ENCODE measurements at places on chromosomes 16 and 17.

- no peak for DNase-seq
These were observed 302.9 kb upstream of the XYLT1 start for GRCh38 chr16:17773698-17774101.

- no peak for DNase-seq
These were observed 821 bp downstream of the C16orf86 start for GRCh38 chr16:67667453-67667816.

- DNase-seq: no peak
These were observed 62.4 kb upstream of the MTMR4 start for GRCh38 chr17:58576679-58577367.

GRCh38 chr16:86897486-86897885, 319.1 kb downstream of the FOXL1 start:
- DNase-seq: no peak

DNA sequence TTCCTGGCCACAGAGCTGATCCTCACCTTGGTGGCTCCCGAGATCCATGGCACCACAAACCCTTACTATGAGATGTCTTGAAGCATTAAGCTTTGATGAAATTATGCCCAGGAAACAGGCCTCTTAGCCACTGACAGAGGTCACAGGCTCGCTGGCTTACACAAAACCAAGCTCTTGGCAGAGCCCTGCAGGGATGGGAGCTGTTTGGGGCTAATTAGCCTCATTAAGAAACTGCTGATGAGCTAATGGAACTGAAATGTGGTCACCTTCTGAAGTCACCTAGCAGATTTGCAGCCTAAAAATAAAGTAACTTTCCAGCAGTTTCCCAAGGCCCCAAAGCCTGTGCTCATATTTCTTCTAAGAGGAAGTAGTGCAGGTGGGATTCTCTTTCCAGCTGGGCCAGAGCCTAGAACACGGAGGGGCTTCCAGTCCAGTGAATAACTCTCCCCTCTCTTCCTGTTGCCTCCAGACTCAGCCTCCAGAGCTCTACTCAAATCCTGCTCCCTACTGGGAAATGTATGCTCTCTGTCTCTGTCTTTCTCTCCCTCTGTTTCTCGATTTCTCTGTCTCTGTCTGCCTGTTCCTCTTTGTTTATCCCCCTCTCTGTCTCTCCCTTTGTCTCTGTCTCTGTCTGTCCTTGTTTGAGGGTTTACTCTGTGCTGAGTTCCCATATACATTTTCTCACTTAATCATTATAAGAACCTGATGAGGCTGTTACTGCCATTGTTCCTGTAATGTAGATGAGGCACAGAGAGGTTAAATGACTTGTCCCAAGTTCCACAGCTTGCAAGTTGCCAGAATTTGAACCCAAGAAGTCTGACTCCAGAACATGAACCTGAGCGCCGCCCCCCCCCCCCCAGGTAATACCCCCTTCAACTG, 338.9 kb downstream of the CA10 start:
- DNase-seq: no peak

DNA sequence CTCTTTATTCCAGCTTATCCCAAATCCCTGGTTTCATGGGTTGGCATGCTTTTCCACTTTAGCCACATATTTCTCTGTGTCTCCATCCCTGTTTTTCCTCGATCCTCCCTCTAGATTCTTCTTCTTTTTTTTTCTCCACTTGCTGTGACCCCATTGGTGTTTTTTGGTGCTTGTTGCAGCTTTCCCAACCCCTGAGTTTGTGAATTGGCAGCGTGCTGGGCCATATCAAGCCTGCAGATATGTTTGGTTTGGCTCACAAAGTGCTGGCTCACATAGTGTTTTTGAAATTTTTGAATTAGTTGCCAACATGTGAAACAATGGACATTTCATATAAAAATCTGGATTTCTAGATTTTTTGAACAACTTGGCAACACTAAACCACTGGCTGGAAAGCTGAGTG, 8.8 kb downstream of the GPR139 start:
- no peak for DNase-seq

DNA sequence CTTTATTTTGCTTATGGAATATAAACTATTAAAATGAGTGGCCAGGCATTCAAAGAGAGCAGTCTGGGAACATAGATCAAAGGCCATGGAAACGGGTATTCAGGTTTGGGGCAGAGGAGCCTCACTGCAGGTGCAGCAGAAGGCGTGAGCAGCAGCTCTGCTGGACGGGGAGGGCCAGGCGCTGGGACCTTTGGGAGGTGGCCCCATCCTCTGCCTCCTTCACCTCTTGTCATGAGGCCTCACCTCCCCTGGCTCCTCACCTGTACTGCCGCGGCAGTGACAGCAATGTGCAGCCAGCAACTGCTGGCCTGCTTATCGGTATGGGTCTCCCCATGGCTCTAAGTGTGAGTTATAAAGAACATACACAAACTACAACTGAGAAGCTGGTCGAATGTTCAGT, 109.4 kb downstream of the CDK5R1 start:
- no peak for DNase-seq

DNA sequence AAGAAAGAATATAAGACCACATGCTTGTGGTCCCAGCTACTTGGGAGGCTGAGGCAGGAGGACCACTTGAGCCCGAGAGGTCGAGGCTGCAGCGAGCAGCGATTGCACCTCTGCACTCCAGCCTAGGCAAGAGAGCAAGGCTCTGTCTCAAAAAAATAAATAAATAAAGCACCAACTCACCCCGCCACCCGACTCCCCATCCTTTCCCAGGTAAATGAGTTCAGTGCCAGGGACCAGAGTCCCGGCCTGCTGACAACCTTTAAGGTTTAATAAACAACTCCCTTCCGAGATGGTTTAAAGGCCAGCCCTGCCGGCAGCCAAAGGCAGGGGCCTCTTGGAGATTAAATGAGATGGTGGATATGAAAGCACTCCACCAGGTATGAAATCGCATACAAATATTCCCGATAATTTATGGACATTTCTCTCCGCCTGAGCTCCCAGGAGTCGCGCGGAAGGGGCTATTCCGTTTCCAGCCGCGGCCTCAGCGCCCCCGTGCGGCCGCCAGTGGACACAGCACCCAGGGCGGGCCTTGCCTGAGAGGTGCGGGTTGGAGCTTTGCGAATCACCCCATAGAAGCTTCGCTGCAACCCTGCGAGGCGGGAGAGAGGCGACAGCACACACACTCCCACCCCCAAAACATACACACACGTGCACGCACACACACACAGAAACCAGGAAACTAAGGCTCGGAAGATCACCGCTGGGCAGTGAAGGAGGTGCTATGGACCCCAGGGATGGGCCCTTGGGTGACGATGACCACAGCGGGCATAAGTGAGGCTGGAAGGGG, 4.0 kb upstream of the RPL38 start:
- peak; percentile 72 for DNase-seq

- no peak for DNase-seq
These were observed 26.4 kb downstream of the TMEM235 start for GRCh38 chr17:78257810-78258322.

DNA sequence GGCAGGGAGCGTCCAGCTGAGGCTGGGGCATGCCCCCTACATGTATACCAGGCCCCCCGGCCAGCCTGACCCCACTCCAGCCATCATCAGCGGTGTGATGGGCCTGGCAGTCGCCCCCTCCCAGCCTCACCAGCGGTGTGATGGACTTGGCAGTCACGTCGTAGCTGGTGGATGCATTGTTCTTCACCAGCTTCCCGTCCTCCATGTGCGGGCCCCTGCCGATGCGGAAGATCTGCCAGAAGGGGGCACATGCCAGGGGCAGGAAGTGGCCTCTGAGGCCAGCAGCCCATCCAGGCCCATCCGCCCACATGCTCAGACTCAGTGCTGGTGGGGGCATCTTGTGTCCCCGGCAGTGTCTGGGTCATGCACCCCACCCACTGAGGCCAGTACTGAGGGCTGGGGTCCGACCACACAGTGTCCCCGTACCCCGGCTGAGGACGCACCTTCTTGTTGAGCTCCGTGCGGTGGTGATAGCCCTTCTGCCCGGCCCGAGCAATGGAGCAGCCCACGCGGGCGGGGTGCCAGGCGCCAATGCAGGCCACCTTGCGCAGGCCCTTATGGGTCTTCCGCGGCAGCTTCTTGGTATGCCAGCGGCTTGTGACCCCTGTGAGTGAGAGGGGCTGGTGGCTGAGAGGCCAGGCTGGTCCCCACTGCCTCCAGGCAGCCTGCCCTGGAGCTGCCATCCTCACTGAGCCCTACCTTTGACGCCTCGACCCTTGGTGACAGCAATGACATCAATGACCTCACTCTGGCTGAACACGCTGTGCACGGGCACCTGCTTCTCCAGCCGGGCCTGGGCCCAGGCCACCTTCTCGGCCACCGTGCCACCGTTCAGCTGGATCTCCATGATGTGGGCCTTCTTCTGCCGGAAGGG, 3.7 kb upstream of the MSRB1 start:
- DNase-seq: no peak

DNA sequence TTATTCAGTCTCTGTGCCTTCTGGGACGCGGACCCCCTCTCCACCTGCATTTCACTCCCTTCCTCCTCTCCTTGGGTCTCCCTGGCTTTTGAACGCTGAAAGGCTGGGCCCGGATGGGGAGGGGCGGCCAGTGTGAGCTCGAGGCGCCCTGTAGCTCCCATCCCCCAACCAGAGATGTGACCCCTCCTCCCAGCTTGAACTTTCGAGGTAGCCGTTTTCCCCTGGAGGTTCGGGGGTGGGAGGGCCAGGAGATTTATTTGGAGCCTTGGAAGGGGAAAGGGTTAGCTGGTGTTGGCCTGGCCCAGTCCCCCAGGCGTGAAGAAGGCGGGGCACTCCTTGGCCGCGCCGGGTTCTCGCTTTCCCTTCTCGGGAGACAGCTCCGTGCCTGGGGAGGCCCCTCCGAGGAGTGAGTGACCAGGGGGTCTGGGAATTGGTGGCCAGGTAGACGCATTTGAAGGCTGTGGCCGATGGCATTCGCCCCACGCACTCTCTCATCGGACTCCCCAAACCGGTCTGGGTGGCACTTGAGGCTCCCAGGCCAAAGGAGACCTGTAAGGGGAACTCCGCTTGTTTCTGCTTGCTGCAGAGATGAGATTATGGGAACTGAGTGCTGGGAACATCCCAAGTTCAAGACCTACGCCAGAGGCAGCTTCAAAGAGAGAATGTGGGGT, 942 bp downstream of the LDAF1 start:
- DNase-seq: no peak

- DNase-seq: no peak
These were observed 21.3 kb downstream of the ZCCHC14 start for GRCh38 chr16:87471278-87472141.

- DNase-seq: no peak
These were observed 157.1 kb upstream of the WSCD1 start for GRCh38 chr17:5913032-5913531.

DNA sequence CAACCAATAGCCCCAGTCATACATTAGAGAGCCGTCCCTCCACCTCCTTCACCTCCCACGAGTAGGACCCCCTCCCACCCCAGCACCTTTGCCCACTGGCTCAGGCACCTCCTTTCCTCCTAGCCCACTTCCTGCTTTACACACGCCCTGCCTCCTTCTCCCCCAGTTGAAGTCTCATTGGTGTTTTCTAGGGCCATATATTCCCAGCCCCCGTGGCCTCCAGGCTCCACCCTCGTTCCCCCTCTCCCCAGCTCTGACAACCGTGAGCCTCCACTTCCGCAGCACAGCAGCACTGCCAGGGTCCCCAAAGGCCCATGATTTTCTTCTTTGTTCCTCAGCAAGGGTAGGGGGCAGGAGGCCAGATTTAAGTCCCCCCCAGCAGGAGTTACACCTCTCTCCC, 340.3 kb upstream of the TNRC6C start:
- DNase-seq: no peak

- DNase-seq: no peak
These were observed 36.8 kb upstream of the LYRM9 start for GRCh38 chr17:27930000-27930399.

GRCh38 chr17:50642722-50643656, 8.3 kb downstream of the ABCC3 start:
- no peak for DNase-seq

- no peak for DNase-seq
These were observed 37.0 kb downstream of the FBXL20 start for GRCh38 chr17:39364236-39365025.

DNA sequence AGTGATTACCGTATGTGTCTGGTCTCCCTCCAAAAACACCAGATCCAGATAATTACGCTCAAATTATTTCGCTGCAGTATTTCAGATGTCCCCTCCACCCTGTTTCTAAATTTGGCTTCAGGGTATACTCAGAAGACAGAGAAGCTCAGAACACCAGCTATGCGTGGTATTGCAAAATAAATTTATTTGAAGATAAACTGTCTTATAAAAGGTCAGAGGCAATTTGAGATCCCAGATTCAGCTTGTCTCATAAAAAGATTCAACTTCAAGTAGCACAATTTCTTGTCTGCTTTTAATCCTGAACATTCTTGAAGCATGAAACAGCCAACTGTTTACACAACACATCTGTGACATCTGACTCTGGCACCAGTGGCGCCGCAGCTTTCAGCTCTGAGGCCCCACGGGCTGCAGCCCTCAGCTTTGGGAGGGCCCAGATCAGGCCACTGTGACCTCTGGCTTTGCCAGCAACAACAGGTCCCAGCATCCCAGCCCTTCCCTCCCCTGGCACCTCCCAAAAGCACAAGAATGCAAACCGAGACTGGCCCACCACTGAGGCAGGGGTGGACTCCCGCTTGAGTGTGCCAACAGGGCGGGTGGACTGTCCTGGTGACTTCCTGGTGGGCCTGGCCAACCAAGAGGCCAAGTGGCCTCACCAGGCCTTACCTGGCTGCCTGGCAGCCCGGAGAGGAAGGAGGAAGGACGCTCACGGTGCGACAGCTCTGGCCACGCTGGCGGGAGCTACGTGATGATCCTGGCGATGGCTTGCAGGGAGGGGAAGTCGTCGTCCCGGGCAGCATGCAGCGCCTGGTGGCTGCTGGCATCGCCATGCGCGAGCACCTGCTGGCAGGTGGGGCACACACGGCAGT, 8.0 kb downstream of the SYNGR3 start:
- no peak for DNase-seq

DNA sequence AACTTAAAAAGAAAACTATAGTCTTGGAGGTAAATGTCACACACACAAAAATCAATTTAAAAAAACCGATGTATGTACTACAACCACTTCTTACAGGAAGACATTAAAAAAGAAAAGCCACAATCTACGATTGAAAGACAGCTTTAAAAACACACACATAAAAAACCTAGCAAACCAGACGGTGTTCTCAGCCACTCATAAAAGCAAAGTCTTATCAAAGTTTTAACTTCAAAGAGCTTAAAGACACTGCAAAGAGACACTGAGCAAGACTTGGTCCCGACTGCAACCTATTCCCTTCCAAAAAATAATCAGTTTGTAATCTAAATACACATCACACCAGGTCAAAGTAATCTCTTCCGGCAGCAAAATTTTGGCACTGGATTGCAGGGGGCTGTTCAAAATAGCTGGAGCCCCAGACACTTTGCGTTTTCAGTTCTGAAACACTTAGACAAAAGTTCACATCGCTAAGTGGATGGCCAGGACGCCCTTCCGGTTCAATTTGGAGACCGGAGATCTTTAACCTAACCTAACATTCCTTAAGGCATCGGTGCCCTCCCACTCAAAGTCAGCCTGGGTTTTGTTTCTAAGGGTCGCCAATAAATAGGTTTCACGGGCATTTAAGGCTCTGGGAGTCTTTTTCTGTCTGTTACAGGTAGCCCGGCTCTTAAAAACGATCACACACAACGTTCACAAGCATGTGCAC, 2.6 kb downstream of the ZCCHC14 start:
- no peak for DNase-seq

GRCh38 chr17:73349138-73349537, 37.3 kb upstream of the CDC42EP4 start:
- DNase-seq: no peak

- DNase-seq: no peak
These were observed 12.5 kb upstream of the PYY start for GRCh38 chr17:43966276-43966675.

Data from stimulated activated CD4-positive, alpha-beta T cell treated with anti-CD3 and anti-CD28 coated beads, Interleukin-2, amount 100 ng/mL, for 48 hours (primary cell).